ENCODE measurements at places on chromosomes 3 and 15. TPM values are rescaled to one million over a fixed set of nuclear protein-coding genes. Genes with fewer than 3 reads are reported as not detected.

DNA sequence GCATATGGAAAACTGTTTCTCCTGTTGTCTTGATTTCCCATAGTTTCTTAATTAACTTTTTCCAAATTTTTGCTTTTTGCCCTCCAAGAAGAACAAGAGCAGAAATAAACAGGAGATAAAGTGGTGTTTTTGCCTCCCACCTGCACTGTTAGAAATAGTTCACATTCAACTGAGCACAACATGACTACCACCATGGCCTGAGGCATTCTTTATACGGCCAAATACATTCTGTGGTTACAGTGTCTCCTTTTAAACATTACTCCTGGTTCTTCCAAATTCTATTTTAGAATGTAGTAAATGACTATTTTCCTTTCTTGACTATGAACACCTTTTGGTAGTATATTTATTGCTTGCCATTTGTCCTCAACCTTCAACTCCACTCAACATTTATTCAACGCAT, 98.5 kb downstream of the LARS2 start:
- no peak for DNase-seq

- DNase-seq, result no peak
Measured at GRCh38 chr15:70053716-70054229, 43.9 kb downstream of the TLE3 start.

GRCh38 chr15:101256757-101257156, 4.9 kb upstream of the CHSY1 start:
- DNase-seq, result no peak

DNA sequence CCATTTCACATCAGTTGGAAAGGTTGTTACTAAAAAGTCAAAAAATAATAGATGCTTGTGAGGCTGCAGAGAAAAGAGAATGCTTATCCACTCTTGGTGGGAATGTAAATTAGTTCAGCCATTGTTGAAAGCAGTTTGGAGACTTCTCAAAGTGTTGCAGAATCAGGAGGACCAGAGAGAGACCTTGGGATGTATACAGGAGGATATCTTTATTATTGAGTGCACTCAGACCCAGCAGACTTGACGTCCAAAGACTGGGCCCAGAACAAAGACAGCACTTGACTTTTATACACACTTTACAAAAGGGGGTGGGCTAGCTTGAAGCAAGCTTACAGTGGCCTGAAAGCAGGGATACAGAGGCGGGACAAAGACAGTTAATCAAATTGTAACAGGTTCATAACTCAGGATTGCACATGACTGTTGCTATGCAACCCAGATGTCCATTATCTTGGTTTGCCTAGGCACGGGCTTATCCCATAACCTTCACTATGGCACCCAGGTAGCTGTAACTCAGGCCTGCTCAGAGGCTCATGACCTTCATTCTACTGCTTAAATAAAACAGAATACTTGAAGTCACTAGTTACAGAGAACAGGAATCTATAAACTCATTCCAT, 127.7 kb downstream of the SPATA16 start:
- no peak for DNase-seq

GRCh38 chr3:126314305-126314789, 42.9 kb downstream of the KLF15 start:
- no peak for DNase-seq

DNA sequence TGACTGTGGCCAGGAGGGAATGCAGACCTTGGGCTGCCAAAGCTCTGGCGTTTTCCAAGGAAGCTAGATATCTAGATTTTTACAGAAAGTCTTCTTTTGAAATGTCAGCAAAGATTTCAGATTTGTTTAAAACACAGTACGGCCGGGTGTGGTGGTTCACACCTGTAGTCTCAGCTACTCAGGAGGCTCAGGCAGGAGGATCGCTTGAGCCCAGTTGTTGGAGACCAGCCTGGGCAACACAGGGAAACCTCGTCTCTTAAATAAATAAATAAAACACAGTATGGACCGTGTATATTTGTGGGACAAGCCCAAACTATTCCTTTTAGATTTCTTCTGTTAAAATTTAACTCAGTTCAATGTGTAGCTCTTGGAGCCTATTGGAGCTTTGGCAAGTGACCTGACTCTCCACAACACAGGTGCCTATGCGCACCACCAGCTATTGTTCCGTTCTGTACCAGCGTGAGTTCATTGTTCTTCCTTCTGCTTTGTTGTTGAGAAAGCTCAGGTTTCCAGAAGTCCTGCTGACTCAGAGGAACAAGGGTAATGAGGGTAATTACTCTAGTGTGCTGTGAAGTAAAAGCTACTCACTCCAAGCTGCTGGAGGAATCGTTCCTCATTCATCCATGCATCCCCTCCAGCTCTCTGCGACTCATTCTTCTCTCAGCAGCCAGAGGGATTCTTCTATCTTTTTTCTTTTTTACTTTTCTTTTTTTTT, 73.1 kb upstream of the SLC6A6 start:
- DNase-seq, result peak; percentile 77

DNA sequence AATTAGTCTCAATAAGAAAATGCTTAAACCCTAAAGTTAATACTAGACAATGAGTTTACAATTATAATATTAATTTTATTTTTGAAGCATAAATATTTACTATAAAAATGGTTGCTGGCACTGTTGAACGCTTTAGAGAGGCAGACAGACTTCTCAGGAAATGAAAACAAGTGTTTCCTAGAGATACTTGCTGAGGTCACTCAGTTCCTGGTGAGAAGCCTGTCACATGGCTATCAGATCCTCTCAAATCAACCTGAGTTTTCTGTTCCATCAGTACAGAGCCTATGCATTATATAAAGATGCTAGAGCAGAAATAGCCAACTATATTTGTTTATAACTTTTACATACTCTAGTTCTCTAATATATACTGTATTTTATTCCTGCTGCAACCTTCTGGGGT, 109.2 kb downstream of the MYO5A start:
- DNase-seq, result no peak

- DNase-seq, result peak; percentile 14
Measured at GRCh38 chr3:132283440-132283839, 33.8 kb upstream of the ACP3 start.

DNA sequence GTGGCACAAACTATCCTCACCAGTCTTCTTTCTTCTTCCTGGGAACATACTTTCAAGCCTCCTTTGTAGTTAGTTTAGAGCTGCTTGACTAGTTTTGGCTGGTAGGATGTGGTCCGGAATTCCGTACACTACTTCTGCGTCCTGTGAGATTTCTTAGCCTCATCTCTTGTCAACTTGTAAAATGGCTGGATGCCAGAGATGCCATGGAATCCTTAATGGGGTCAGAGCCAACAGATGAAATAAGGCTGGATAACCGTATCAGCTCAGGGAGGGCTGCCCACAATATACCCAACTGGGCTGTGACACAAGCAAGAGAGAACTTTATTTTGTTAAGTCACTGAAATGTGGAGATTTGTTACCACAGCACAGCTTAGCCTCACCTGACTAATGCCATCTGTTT, 466.9 kb upstream of the MDFIC2 start:
- no peak for DNase-seq

DNA sequence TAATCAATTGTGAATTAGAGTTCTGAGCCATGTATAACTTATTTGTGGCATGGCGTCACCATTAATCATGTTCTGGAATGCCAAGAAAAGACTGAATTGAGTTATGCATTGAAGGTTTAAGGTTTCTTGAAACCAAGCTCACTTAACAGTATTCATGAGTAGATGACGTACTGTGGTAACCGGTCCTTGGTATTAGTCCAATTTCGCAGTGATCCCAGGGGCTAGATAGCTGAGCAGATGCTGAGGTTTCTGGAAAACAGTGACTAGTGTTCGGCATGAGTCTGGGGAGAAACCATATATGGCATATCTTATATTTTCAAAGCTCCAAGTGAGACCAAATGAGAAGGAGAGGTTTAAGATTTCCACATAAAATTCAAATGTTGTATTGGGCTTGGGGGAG, 218.3 kb upstream of the LYSMD4 start:
- no peak for DNase-seq

GRCh38 chr15:49235446-49236124, 65.5 kb downstream of the GALK2 start:
- DNase-seq, result no peak

GRCh38 chr3:120468635-120469295, 18.0 kb upstream of the FSTL1 start:
- peak; percentile 43 for DNase-seq

The LRRC2 gene
- total RNA-seq, result 0.08 TPM

The LRRC31 gene
- total RNA-seq, result not detected

The EPHB3 gene
- 15.7 TPM for total RNA-seq

The ESYT3 gene
- 6.4 TPM for total RNA-seq
